ENCODE measurements at places on chromosomes 12 and 14.

DNA sequence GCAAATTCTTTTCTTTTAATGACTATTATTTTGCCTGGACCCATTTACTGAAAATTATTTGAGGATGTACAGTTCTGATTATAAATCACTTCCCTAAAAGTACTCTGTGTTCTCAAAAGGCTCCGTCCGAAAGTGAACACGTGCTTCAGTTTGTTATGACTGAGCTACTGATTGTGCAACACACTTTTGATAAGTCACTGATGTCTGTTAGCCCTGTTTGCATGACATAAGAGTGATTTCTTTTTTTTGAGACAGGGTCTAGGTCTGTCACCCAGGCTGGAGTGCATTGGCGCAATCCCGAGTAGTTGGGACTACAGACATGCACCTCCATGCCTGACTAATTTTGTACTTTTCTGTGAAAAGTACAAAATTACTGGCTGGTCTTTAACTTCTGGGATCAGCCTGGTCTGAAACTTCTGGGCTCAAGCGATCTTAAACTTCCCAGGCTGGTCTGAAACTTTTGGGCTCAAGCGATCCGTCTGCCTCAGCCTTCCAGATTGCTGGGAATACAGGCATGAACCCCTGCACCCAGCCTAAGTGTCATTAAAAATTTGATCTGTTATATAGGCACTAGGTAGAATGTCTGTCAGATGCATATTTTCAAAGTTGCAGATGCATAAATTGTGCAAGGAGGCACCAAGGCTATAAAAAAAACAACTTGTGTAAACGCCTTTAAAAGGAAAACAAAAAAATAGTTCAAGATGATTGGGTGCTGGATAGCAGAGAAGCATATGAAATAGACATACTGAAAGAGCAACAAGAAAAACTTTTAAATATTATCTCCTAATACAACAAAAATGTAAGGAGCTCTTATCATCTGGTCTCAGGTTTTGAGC, 111.5 kb downstream of the SRGAP1 start:
- no peak for DNase-seq

- peak; percentile 18 for DNase-seq
These were observed 69.9 kb downstream of the TGFB3 start for GRCh38 chr14:75911883-75912282.

- DNase-seq, result no peak
These were observed 236.5 kb downstream of the GXYLT1 start for GRCh38 chr12:41908206-41908605.

GRCh38 chr12:25764409-25764808, 194.1 kb upstream of the RASSF8 start:
- peak; percentile 38 for DNase-seq

DNA sequence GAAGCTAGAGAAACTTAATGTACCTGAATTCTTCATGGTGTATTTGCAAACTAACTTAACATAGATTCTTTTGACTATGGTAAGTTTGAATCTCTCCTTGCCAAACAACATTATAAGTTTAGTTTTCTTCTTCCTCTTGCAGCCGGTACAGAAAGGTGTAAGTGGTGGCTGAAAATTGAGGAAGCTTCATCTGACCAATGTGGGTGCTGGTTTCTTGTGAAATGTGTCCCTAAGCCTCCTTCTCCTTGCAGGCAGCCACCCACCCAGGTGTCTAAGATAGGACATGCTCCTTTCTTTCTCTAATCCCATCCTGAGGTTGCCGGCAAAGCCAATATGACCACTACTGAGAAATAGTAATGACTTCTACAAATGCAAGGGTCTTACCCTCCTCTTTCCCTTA, 20.6 kb downstream of the GSG1 start:
- DNase-seq, result no peak

DNA sequence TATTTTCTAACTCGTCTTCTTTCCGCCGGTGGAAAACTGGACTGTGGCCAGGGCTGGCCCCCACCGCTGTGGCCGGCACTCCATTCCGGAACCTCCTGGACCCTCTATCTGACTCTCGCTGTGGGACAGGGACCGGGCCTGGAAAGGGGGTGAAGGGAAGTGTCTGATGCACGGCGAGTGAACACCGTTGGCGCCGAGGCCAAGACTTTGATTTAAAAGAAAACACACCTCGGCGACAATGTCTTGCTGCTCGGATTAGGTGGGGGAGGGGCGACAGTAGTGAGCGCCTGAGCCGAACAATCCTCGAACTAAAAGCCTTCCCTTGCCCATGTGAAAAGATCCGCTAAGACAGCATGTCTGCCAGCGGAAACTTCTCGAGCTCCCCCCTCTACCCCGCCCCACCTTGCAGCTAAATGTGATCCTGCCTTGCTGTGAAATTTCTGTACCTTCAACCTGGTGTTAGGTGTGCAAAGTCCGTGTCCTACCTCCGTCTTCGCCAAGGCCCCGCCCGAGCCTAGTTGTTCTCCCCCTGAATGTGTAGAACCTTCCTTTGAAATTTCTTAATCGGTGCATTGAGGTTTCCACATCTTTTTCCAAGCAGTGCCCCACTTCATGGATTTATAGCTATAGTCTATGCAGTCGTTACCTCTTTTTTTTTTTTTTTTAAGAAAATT, 862 bp upstream of the HOTAIR start:
- DNase-seq, result no peak

DNA sequence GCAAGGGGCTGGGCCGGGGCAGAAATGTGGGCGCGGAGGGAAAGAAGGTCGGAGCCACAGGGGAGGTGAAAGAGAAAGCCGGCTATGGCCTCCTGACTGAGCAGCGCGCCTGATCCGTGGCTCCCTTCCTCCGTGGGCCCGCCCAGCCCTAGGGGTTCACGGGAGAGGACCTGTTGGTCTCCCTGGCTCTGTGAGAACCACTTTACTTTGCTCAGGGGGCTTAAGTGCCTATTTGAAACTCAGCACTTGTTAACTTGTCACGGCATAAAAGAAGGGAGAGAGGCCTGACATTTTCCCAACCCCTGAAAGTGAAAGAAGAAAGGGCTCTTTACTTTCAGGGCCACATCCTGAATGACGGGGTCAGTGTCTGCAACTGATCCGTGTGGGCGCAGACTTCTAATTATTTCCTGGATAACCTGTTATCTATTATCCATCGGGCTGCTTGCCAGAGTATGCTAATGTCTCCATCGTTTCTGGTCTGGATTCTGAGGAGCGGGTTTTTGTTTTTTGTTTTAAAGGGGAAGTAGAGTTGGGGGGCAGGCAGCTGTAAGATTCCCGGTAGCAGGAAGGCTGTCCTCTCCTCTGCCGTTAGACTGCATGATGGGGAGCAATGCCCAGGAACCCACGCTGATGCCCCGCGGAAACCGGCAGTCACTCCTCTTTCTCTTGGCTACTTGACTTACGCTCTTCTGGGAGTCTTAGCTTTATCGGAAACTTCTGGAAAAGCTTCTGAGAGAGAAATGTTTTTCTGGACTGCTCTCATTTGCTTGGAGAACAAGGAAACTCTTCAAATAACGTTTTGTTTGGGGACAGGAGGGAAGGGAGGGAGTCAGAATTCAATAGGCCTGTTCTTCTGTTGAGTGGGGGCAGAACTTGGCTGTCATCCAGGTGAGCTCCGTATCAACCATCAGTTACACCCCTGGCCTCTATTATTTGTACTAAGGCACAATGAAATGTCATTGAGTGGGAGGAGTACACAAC, 127.7 kb upstream of the MAX start:
- DNase-seq, result peak; percentile 73

- DNase-seq, result no peak
These were observed 65.6 kb downstream of the TESC start for GRCh38 chr12:117033382-117034221.

- no peak for DNase-seq
These were observed 10.1 kb downstream of the RAB21 start for GRCh38 chr12:71764587-71765321.

- DNase-seq, result no peak
These were observed 40.3 kb downstream of the NOPCHAP1 start for GRCh38 chr12:105026411-105026810.

- no peak for DNase-seq
These were observed at the start of gene TAS2R30 for GRCh38 chr12:11134305-11134704. TSS of gene TAS2R30 (minus strand) at chr12:11134644. CDS start at chr12:11134244, 400 bp downstream.

- DNase-seq, result no peak
These were observed 953 bp upstream of the SNRPF start for GRCh38 chr12:95857799-95858198.

GRCh38 chr14:79730953-79731352, 480.4 kb downstream of the DIO2 start:
- peak; percentile 41 for DNase-seq

- DNase-seq, result no peak
These were observed 6.5 kb downstream of the CCDC175 start for GRCh38 chr14:59570122-59570521.

- DNase-seq, result no peak
These were observed 4.9 kb downstream of the TSPAN8 start for GRCh38 chr12:71152851-71153250.

GRCh38 chr14:69528143-69528542, 43.6 kb downstream of the PLEKHD1 start:
- DNase-seq, result no peak

- DNase-seq, result no peak
These were observed 81.1 kb downstream of the MAP1LC3B2 start for GRCh38 chr12:116640281-116640680.

- DNase-seq, result peak; percentile 86
These were observed 13.9 kb upstream of the ATP2A2 start for GRCh38 chr12:110266980-110267620.

DNA sequence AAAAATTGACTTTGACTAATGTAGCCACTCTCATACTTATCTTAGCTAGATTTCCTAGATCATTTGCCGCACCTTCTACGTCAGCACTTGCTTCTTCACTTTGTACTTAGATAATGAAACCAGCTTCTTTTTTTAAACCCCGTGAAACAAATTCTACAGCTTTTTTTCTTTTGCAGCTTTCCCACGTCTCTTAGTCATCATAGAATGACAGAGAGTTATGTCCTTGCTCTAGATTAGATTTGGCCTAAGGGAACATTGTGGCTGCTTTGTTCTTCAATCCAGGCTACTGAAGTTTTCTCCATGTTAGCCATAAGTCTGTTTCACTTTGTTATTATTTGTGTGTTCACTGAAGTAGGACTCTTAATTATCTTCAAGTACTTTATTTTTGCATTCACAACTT, 94.9 kb downstream of the SLCO1A2 start:
- DNase-seq, result no peak

- peak; percentile 7 for DNase-seq
These were observed 12.5 kb downstream of the IFNG-AS1 start for GRCh38 chr12:68001486-68002466.

- DNase-seq, result peak; percentile 81
These were observed 6.7 kb upstream of the KRT75 start for GRCh38 chr12:52440821-52441319.

DNA sequence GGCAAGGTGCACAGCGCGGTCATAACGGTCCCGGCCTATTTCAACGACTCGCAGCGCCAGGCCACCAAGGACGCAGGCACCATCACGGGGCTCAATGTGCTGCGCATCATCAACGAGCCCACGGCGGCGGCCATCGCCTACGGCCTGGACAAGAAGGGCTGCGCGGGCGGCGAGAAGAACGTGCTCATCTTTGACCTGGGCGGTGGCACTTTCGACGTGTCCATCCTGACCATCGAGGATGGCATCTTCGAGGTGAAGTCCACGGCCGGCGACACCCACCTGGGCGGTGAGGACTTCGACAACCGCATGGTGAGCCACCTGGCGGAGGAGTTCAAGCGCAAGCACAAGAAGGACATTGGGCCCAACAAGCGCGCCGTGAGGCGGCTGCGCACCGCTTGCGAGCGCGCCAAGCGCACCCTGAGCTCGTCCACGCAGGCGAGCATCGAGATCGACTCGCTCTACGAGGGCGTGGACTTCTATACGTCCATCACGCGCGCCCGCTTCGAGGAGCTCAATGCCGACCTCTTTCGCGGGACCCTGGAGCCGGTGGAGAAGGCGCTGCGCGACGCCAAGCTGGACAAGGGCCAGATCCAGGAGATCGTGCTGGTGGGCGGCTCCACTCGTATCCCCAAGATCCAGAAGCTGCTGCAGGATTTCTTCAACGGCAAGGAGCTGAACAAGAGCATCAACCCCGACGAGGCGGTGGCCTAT, 875 bp downstream of the HSPA2 start:
- peak; percentile 57 for DNase-seq

GRCh38 chr14:104177411-104177810, 39.0 kb downstream of the KIF26A start:
- DNase-seq, result no peak

GRCh38 chr12:15834575-15834974, 45.4 kb upstream of the EPS8 start:
- peak; percentile 27 for DNase-seq

DNA sequence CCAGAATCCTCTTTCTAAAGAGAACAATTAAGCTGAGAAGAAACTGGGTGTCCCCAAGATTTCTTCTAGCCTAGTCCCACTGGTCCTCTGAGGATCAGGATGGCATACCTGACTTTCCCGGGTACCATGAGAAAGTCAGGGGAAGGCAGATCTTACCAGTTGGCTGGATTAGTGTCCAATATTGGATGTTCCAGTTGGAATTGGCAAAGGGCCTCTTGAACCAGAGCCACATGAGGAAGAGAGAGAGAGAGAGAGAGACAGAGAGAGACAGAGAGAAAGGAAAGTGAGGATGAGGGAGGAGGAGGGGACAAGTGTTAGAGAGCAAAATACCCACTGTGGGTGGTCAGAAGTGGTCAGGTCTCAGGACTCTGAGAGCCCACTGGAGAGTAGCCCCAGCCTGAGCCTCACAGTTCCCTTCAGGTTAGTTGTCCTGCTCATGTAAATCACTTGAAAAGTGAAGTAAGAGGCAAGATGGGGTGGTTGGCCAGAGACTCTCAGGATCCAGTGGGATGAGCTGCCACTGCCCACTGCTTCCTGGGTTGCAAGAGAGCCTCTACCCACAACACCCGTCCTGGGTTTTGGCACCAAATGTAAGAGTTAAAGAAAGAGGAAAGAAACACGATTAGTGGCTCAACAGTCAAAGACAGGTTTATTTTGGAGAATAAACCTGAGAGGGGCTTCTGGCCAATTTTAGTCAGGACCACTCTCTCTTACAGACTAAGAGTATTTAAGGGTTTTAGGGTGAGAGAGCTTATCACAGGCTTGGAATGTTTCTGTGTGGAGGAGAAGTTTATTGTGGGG, 28.4 kb upstream of the A2M start:
- no peak for DNase-seq

DNA sequence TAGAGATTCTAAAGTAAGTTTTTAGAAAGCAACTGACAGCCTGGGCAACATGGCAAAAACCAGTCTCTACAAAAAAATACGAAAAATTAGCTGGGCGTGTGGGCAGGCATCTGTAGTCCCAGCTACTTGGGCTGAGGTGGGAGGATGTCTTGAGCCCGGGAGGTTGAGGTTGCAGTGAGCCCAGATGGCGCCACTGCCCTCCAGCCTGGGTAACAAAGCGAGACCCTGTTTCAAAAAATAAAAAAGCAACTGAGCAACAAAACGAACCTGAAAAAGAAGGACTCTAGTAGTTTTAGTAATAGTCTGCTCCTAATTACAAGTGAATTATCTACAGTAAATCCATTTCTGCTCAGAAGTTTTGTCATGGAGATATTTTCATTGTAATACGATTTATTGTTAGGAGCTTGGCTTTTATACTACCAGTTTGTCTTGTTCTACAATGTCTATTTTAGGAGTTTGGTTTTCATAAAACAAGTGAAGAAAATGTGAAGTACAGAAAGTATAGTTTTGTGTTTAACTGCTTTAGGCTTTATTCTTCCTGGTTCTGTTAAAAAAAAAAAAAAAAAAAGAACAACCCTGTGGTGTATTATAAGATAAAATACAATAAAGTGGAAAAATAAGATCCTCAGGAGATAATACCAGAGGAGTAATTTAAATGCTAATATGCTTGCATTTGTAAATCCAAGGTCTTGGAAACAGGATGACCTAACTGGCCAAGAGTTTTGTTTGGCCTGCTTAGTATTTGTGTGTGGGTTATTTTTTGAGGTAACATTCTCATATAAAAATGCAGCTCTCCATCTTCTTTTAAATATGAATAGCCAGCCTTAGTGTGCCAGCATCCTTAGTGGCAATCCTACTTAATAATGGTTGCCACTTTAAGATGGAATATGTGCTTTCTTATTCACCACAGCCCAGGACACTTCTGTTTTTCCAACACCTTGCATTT, 2.8 kb downstream of the TMX1 start:
- DNase-seq, result no peak
